NCI-H2171 treated with DMSO at 0.1 percent for 48 hours (cell line): ENCODE measurements at places on chromosomes 16 and 17.

- no peak for DNase-seq
These were observed 777.3 kb upstream of the EEF2KMT start for GRCh38 chr16:5874899-5875298.

- peak; percentile 29 for DNase-seq
These were observed 247.1 kb upstream of the MON1B start for GRCh38 chr16:76943921-76944320.

- no peak for DNase-seq
These were observed 194.1 kb downstream of the GSG1L start for GRCh38 chr16:27869411-27869810.

DNA sequence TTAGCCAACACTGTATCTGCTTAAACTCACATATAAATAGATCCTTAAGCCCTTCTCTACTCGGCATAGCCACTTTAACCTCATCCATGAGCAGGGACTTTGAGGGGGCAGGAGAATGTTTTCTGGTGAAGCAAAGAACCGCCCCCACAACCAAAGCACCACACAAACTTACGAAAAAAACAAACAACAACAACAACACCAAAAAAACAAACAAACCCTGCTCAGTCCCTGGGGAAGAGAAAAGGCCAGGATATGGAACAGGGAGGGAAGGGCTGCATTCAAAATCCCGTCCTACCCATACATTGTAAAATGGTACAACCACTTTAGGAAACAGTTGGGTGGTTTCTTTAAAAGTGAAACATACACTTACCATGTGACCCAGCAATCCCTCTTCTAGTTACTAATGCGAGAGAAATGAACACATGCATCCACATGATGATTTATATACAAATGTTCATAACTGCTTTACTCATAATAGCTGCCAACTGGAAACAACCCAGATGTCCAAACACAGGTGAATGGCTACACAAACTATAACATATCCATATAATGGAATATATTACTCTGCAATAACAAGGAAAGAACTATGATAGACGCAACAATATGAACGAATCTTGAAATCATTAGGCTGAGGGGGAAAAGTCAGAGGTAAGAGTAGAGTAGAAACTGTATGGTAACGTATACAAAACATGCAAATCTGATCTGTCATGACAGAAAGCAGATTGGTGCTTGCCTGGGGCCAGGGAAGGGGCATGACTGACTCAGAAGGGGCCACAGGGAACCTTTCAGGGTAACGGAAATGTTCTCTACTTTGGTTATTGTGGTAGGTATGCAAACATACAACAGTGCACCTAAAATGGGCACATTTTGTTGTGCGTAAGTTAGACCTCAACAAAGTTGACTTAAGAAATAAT is 37.7 kb upstream of the TOB1 start:
- DNase-seq, result peak; percentile 52

- peak; percentile 94 for DNase-seq
These were observed 27.2 kb downstream of the ARHGAP27 start for GRCh38 chr17:45405250-45406086.

DNA sequence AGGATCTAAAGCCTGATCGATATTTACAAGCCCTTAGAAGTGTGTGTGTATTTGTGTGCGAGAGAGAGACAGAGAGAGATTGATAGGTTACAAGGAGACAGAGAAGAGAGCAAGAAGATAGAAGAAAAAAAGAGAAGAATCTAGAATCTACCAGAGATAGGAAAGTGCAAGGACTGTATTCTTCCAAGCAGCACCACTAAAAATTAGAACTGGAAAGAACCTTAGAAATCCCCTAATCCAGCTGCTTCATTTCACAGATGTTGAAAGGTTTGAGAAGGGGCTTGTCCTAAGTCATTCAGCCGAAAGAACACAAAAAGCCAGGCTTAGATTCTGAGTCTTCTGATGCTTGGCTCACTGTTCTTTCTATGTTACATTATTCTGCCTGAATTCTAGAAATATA is 92.2 kb downstream of the HS3ST3A1 start:
- DNase-seq, result no peak

- no peak for DNase-seq
These were observed 58.3 kb downstream of the CCT6B start for GRCh38 chr17:34902831-34903547.

GRCh38 chr17:58667934-58668597 is 23.8 kb downstream of the TEX14 start:
- no peak for DNase-seq

- DNase-seq, result no peak
These were observed 13.2 kb downstream of the ZFPM1 start for GRCh38 chr16:88466175-88466862.

GRCh38 chr17:79135628-79136405 is 61.2 kb downstream of the ENGASE start:
- DNase-seq, result no peak

- no peak for DNase-seq
These were observed 42.3 kb downstream of the FZD2 start for GRCh38 chr17:44599298-44600175.

DNA sequence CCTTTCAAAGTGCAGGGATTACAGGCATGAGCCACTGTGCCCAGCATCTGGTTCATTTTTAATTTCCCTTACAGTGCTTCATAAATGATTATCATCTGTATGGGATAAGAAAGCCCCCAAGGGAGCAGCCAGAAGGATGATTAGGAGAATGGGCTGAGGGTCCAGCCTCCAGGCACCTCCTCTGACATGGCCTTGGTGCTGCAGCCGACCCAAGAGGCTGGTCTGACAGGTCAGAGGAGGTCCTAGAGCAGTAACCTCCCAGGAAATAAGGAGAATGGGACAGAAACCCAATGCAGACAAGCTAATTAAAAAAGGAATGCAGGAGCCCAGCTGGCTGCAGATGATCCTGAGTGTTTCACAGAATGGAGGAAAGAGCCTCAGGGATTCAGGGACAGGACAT is 29.0 kb downstream of the MRC2 start:
- DNase-seq, result no peak

- DNase-seq, result peak; percentile 69
These were observed 26.9 kb downstream of the CD300A start for GRCh38 chr17:74493331-74493833.

DNA sequence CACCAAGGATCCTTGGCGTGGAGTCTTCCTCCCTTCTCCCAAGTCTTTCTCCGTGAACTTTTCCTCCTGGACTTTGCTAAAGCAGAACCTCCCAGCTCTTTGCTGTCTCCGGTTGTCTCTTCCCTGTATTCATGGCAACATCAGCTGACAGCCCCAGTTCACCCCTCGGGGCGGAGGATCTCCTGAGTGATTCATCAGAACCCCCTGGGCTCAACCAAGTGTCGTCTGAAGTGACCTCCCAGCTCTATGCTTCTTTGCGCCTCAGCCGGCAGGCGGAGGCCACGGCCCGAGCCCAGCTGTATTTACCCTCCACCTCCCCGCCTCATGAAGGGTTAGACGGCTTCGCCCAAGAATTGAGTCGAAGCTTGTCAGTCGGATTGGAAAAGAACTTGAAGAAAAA is 943 bp downstream of the CNTROB start:
- DNase-seq, result peak; percentile 4

GRCh38 chr16:50744881-50745280 is 3.0 kb downstream of the CYLD start:
- DNase-seq, result no peak

DNA sequence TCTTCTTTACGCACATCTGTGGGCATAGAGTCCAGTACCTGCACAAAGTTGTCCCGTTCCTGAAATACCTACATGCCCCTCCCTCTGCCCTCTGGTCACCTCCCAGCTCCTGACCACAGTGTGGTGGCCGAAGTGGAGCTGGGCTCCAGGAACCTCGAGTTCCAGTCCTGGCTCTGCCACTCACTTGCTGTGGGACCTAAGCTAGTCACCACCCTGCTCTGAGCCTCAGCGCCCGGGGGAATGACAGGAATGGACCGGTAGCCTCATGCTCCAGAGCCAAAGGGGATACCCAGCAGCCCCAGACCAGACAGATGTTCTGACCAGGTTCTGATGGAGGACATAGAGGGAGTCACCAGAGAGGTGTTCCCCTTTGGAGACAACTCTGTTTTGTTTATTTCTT is 26.7 kb upstream of the ITGA3 start:
- DNase-seq, result no peak

GRCh38 chr17:29133121-29133713 is 47.0 kb downstream of the MYO18A start:
- no peak for DNase-seq

- DNase-seq, result no peak
These were observed 14.0 kb upstream of the RBFOX3 start for GRCh38 chr17:79624718-79625478.

DNA sequence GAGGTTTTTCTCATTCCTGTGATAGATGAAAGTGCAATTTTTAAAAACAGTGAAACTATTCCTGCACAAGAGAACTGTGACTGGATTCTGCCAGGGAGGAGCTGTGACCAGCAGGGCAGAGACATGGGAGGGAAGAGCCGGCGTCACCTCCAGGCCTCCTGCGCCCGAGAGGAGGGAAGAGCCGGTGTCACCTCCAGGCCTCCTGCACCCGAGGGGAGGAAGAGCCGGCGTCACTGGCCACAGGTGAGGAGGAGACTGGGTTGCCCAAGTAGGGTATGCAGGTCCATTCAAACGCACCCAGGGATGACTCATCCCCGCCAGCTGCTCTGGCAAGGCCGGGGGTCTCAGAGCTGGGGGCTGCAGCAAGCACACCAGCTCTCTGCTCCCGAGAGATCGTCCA is 56.7 kb downstream of the METRNL start:
- no peak for DNase-seq

GRCh38 chr17:76026714-76027158 is 370 bp downstream of the EVPL start:
- no peak for DNase-seq

- no peak for DNase-seq
These were observed 82.8 kb downstream of the WDR59 start for GRCh38 chr16:74902161-74902560.

DNA sequence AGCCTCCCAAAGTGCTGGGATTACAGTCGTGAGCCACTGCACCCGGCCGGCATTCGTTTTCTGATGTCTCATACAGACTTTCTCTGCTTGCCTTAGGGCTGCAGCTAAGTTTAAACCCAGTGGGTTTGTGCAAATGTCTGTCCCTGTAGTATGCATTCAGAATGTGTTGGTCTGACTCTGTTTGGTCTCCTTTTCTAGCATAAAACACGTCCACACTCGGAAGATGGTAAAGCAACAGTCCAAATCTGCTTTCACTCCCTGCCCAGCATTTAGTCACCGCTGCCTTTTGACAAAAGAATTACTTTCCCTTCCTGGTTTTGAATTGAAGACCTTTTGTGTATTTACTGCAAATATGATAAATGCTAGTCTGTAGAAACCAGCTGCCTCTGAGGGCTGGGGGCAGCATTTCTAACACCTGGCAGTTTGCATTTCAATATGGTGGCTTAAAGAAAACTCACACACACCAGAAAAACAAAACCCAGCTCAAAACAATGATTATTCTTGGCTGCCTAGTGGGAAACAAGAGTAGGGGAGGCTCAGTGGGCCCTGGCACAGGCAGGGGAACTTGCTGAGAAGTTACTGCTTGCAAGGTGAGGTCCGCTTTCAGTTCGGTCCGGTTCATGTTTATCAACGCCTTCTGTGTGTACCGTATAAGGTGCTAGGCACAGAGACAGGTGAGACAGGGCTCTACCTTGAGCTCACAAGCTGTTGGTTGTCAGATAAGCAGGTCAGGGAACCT is 56.9 kb downstream of the MSI2 start:
- DNase-seq, result no peak

DNA sequence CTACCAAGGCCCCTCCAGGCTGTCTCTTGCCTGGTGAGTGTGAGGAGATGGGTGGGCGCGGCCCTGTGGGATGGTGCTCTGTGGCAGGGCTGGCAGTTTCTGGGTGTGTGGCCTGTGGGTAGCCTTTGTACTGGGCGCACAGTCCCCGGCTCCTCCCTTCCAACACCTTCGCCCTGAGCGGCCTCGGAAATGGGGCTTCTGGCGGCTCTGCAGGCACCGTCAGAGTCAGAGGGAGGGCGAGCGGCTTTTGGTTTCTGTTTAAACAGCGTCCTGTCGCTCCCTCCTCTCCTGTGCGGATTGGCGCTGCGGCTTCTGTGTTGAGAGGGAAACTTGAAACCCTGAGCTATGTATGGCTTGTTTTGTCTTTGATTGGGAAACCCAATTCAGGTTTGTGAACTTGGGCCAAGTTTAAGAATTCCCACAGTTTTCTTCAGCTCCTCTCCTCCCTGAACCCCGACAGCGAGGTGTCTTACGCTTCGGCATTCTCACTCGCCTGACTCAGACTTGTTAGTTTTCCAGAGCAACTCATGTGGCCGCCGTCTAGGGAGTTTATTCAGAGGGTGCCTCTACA is 8.3 kb upstream of the ZNF750 start:
- DNase-seq, result no peak

DNA sequence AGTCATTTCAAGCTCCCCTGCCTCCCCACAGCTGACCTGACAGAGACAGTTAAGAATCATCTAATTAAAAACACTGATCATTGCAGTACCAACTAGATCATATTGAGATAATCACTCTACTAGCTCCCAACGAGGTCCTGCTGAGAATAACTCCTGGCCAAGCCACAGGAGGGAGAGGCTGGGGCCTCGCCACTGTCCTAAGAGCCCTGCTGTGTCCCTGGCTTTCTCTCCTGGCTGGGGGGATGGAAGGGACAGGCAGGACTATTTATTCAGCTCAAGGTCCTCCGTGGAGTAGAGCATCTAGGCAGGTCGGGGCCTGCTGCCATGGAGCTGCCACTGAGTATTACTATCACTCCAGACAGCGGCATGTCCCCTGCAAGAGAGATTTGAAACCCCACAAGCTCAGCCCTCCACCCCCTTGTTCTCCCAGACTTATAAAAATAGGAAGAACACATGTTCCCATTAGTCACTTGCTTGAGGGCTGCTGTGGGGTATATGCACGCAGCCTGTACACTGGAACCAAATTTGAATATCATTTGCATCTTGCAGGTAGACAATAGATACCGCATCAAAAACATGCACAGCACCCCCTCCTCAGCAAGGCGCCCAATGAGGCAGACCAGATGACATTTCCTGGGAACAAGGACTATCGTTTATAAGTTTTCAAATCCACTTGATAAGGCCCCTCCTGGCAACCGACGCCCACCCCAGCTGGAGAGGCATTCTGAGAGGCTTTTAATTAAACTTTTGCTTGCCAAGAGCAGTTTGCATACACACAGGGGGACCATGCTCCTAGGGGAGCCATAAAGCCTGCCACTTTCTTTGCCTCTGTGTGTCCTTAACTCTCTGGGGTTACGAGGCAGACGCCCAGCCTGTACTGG is 385.2 kb upstream of the ZFHX3 start:
- DNase-seq, result peak; percentile 13

GRCh38 chr16:15494236-15494635 is 59.8 kb downstream of the BMERB1 start:
- DNase-seq, result peak; percentile 16
